ENCODE measurements at places on chromosomes 1 and 21.

GRCh38 chr1:209430821-209431259, 152.7 kb upstream of the CAMK1G start:
- no peak for DNase-seq

- DNase-seq: no peak
Measured at GRCh38 chr1:223083831-223084230, 59.2 kb downstream of the TLR5 start.

GRCh38 chr1:234612352-234613127, 2.6 kb upstream of the IRF2BP2 start:
- peak; percentile 88 for DNase-seq

GRCh38 chr21:34020005-34020847, 53.2 kb upstream of the MRPS6 start:
- DNase-seq: no peak

GRCh38 chr21:28256837-28257236, 735.8 kb downstream of the LTN1 start:
- DNase-seq: no peak

DNA sequence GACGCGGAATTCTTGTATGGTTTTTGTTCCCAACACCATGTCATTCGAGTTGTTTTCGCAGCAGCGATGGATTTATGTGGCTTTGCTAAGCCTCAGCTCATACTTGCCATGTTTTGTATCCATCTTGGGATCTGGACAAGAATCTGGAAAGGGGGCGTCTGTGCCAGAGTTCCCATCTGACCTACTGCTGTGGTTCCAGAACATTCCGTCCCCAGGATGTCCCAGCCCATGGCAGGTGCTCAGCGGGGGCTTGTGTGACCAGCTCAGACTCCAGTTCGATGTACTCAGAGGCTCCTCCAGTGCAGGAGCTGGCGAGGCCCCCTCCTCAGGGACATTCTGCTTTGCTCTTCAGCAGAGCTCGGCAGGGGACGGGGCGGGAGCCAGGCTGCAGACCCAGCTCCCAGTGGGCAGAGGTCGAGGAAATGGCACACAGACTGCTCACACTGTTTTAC, 24.0 kb upstream of the ADARB1 start:
- no peak for DNase-seq

GRCh38 chr1:172843444-172843843, 184.5 kb downstream of the FASLG start:
- no peak for DNase-seq

- DNase-seq: no peak
Measured at GRCh38 chr21:42587036-42587435, 66.4 kb upstream of the PDE9A start.

GRCh38 chr1:234887016-234887900, 241.4 kb downstream of the TOMM20 start:
- no peak for DNase-seq

DNA sequence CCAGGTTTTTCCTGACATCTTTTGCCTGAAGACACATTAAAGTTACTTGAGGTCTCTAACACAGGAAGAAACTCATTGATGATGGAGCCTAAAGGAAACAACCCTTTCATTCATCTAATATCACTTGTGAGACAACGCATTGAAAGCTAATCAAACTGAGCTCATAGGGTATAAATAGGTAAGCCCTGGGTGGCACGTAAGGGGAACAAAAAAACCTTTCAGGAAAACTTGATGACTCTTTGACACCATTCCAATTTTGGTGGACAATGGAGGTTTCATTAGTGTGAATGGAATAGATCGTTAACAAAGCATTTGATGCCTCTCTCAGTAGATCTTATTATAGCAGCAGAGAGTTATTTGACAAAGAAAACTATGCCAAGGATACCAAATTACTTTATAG, 80.7 kb upstream of the DUSP10 start:
- no peak for DNase-seq

DNA sequence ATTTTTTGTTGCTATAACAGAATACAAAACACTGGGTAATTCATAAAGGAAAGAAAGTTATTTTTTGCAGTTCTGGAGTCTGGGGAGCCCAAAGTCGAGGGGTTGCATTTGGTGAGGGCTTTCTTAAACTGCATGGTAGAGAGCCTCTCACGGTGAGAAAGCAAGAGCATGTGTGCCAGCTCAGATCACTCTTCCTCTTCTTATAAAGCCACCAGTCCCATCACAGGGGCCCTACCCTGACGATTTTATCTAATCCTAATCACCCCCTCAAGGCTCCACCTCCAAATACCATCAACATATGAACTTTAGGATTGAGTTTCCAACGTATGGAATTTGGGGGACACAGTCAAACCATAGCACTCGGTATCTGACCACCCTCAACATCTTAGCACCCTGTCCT, 1.0 kb upstream of the STRIP1 start:
- no peak for DNase-seq

DNA sequence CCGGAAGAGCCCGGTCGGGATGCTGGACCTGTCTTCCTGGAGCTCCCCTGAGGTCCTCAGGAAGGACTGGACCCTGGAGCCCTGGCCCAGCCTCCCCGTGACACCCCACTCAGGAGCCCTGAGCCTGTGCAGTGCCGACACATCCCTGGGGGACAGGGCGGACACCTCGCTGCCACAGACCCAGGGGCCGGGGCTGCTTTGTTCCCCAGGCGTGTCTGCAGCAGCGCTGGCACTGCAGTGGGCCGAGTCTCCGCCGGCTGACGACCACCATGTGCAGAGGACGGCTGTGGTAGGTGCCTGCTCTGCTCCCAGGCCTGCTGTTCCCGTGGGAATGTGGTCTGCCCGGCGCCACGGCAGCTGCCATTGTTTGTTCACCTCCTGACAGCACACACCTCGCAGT, 42.1 kb upstream of the DIP2A start:
- DNase-seq: no peak

- DNase-seq: no peak
Measured at GRCh38 chr1:35661474-35661795, 20.1 kb upstream of the PSMB2 start.

DNA sequence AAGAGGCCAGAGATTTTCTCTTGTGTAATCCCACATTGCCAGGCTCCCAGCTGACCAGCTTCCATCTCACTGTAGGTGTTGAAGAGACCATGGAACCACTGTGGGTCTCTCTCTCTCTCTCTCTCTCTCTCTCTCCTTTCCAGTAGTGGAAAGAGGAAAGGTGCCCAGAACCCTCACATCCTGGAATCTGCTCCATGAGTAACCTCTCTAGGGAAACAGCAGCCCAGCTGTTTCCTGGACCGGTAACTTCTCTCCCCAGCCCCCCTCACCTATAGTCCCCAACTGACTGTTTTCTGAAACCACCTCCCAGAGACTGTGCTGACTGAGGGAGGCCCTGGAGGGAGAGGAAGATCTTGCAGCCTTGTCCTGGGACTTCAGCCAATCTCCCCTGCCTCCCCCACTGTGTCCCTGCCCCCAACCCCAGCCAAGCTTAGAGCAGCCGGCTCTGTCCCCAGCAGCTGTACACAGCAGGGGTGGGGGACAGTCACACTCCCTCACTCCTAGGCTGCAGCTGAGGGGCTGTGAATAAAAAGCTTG, 20.6 kb upstream of the SLC45A3 start:
- no peak for DNase-seq

- DNase-seq: no peak
Measured at GRCh38 chr1:204463125-204464060, 31.2 kb downstream of the PIK3C2B start.

DNA sequence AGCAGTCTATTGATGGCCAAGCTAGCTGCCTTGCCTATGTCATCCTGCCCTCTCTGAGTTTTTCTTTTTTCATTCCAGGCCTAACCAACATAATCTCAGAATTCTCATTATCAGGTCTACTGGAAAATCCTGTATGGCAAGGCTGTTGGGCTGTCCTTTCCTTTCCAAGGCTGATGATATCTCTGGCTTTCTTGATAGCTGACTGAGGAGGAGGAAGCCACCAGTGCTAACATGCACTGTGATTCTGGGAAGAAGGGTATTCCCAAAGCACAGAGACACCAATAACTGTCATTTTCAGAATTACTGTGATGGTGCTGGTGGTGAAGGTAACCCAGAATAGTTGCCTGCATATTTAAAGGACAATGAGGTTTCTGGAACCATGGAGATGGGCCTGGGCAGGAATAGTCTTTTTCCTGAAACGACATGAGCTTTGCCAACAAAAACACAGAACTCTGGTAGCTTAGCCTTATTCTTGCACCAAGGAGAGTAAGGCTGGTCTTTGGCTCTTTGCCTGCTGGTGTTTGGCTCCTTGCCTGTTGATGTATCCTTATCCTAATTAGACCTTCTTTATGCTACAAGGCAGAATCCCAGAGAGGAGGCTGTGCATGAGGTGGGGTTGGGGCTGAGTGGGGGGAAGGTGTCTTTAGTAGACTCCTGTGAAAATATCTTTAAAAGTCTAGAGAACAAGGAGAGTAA, 157.4 kb downstream of the TNFSF18 start:
- no peak for DNase-seq

- DNase-seq: no peak
Measured at GRCh38 chr1:43274804-43275180, 5.0 kb downstream of the TMEM125 start.

GRCh38 chr21:46112725-46113215, 14.9 kb downstream of the COL6A2 start:
- no peak for DNase-seq

GRCh38 chr1:178612261-178612660, 99.4 kb downstream of the TEX35 start:
- DNase-seq: no peak

GRCh38 chr1:178434360-178434759, 62.4 kb downstream of the CLEC20A start:
- DNase-seq: no peak

- DNase-seq: no peak
Measured at GRCh38 chr1:201906336-201906735, 17.6 kb downstream of the SHISA4 start.

- DNase-seq: no peak
Measured at GRCh38 chr1:203120325-203121153, 7.0 kb upstream of the ADORA1 start.

- no peak for DNase-seq
Measured at GRCh38 chr1:171245458-171246064, 2.7 kb upstream of the FMO1 start.

DNA sequence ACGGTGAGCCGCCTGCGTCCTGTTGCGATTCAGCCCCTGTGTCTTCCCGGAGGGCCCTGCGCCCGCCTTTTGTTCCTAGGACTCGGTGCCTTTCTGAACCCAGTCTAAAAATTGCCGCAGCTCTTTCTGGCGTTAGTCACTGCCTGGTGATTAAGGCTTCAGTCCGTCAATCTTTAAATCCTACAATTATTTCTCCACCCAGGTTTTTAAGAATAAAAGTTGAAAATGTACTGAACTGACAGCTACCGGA, 16.2 kb upstream of the PDXK start:
- DNase-seq: no peak

- no peak for DNase-seq
Measured at GRCh38 chr1:24705260-24706073, 39.8 kb upstream of the CLIC4 start.

GRCh38 chr1:180255536-180256340, 25.7 kb downstream of the LHX4 start:
- no peak for DNase-seq

DNA sequence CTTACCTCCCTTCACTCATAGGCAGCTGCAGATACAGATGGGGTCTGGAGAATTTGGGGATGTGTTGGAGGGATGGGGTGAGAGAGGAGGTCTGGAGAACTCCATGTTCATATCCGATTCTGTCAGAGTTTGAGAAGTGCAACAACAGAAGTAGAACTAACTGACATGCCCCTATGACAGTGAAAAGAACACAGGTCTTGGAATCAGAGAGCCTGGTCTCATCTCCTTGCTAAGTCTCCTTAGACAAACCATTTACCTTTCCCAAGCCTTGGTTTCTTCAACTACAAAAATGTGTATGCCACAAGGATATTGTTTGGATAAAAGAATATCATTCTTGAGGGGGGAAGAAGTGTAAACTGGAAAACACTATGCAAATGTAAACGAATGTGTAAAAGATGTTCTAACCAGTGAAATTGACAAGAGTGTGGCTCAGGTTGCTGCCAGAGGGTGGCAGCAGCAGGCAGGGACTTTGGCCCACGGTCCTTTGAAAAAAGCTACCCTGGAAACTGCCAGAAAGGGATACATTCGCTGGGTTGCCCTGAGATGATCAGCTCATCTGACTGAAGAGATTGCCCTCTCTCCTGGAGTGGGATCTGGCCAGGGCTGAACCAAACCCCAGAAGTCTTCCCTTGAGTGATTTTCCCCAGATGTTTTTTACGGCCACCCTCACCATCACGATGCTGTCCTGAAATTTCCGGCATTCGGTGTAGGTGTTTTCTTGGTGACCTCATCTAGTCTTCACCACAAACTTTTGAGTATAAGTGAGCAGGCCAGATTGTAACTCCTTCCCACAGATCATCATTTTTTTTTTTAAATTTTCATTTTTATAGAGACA, 17.0 kb upstream of the CD2 start:
- peak; percentile 29 for DNase-seq

- no peak for DNase-seq
Measured at GRCh38 chr1:110927484-110928075, 36.1 kb downstream of the LRIF1 start.

GRCh38 chr1:5526385-5526750, 465.9 kb downstream of the NPHP4 start:
- no peak for DNase-seq

DNA sequence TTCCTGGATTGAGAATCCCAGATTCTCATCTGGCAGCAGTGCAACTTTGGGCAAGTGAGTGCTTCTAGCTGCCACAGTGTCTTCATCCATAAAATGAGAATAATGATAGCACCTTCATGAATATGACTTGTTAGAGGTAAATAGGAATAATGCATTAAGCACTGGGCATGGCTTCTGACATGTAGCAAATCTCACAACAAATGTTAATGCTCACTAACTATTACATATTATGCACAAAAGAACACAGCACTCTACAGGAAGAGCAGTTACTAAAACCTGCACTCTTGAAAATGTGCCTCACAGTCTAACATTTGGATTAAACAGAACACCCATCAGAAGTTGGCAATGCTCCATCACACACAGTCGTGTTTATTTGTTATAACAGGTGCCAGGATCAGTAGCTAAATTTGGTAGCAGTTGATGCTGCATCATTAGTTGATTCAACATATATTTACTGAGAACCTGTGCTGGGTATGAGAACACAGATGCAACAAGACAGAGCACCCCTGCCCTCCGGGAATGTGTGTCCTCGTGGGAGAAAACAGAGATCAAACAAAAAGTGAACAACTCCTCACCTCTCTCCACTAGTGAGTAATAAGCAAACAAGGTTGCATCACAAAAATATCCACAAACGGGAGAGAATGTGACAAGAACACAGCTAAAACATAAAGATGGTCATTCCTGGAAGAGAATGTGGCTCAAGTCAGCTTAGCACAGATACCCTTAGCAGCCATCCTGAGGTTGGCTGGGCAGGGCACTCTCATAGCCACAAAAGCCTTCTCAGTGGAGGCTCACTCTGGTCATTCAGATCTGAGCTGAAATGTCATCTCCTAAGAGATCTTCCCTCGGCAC, 26.2 kb upstream of the LBR start:
- DNase-seq: no peak

GRCh38 chr1:203592730-203593129, 33.9 kb upstream of the ATP2B4 start:
- DNase-seq: no peak
